ENCODE measurements at places on chromosomes 6 and 20.

GRCh38 chr20:32125506-32125905 is 16.0 kb downstream of the TM9SF4 start:
- no peak for DNase-seq

DNA sequence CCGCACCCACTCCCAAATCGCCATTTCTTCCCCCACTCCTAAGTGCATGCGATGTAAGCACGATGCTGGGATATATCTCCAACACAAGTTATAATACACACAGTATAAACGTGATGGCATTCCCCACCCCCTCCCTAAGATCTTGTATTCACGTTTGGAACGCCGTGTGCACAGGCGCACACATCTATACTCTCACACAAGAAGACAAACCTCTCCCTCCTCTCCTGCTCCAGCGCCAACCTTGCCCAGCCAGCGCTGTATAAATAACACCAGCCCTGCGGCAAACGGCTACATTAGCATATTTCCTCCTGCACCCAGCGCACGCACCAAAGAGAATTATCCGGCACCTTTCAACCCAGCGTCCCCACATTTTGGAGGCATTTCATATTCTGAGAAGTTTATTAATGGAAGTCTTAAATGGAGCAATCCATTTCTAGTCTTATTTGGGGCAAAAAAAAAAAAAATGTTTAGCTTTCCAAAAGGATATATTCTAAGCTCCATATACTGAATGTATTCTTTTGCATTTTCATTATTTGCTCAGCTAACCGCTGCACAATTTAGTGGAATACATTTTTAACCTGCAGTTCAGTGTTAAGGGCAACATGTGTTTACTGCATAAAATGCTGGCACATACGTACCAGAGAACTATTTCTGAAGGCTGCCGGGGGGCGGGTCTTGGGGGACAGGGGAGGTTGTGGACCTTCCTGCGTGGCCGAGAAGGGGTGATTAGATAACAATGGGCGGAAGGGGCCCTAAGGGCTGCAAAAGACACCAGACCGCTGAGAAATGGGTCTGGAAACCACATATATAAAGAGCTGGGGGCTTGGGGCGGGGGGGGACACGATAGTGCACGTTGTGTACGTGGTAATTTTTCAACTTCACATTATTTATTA is 1.1 kb upstream of the SLC22A23 start:
- no peak for DNase-seq

DNA sequence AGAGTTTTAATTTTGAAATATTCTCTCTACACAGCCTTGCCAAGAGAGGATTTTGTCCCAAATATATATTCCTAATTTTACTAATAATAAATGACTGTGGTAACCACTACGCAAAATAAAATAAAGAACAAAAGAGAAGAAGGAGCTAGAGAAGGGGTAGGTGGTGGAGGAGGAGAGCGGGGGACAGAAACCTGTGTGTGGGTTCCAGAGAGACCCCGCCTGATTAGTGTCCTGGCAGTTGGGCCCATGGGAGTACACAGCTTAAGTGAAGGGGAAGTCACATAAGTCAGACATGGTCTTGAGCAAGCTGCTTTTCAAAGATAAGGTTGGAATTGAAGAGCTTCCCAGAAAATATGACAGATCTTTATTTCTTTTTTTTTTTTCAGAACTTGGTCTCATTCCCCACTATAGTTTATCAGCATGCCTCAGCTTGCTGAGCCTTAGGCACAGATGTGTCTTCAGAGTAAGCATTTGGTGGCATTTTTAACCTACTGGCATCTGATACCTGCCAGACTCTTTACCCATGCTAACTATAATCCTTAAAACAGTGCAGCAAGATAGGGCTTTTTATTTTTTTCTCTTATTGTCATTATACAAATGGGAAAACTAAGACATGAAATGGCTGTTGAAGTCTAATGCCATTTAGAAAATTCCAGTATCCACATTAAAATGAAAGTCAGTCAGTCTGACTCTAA is 9.6 kb upstream of the RHAG start:
- no peak for DNase-seq

DNA sequence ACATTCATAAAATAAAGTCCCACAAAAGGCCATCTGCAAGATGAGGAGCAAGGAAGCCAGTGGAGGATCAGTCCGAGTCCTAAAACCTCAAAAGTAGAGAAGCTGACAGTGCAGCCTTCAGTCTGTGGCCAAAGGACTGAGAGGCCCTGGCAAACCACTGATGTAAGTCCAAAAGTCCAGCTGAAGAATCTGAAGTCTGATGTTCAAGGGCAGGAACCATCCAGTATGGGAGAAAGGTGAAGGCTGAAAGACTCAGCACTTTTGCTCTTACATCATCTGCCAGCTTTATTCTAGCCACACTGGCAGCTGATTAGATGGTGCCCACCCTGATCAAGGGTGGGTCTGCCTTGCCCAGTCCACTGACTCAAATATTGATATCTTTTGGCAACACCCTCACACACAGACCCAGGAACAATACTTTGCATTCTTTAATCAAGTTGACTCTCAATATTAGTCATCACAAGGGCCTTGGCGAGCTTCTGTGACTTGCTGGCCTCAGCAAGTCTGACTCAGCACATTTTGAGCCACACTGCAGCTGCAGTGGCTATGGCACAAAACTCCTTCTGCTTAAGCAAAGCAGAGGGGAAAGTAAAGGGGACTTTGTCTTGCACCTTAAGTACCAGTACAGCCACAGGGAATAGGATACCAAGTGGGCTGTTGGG is 1370.3 kb upstream of the CITED2 start:
- peak; percentile 15 for DNase-seq

- no peak for DNase-seq
Measured at GRCh38 chr6:91420243-91420642, 833.4 kb upstream of the MAP3K7 start.

- peak; percentile 90 for DNase-seq
Measured at GRCh38 chr6:2876210-2877056, 26.7 kb downstream of the SERPINB9 start.

GRCh38 chr6:24520929-24521546 is 26.3 kb downstream of the ALDH5A1 start:
- DNase-seq: no peak

- DNase-seq: no peak
Measured at GRCh38 chr6:101015541-101015940, 134.4 kb upstream of the ASCC3 start.

DNA sequence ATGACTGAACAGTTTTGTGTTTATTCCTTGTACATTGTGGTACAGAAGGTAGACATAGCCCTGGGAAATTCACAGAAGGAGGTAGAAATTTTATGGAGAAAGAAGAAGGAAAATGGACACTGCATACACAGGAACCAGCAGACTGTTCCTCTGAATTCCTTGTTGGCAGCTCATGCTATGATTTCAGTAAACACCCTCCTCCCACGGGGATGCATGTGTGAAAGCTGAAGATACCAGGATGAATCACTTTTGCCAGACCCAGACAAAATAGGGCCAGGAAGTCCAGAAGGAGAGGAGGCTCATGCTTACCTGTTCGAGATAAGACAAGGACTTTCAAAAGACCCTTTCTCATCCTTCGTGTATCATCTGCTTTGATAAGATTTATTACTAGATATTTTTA is 110.3 kb upstream of the GGTLC1 start:
- peak; percentile 5 for DNase-seq

DNA sequence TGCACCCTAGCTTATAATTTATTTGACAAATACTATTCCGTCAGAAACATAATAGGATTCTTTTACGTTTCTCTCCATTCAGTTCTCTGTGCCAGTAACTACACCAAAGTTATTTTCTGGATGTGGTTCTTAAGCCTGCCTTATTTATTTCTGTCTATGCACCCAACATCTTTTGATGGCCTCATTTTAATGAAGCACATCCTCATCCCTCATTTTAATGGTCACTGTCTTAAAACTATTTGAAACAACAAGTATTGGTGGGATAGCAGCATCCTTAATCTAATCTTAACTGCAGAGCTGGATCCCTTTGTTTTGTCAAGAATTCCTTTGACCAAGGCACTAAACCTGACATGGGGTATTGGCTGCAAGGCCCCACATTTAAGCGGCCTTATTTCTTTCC is 11.0 kb downstream of the FAM135A start:
- DNase-seq: no peak

DNA sequence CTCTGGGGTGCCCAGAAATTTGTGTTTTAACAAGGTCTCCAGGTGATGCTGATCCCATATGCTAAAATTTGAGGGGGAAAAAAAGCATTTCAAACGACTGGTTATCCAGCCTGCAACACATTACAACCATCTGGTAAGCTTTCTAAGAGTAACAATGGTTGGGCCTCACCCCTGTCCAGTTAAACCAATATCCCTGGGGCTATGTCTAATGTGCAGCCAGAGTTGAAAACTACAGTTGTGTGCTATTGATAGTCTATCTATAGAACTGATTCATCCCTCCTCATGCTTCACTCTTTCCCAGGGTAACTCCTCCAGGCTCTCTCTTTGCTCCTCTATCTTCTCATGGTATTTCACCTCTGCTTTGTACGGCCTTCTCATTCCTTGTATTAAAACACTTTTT is 458.3 kb downstream of the MMUT start:
- DNase-seq: no peak
